ENCODE measurements at places on chromosomes 6 and 20.

DNA sequence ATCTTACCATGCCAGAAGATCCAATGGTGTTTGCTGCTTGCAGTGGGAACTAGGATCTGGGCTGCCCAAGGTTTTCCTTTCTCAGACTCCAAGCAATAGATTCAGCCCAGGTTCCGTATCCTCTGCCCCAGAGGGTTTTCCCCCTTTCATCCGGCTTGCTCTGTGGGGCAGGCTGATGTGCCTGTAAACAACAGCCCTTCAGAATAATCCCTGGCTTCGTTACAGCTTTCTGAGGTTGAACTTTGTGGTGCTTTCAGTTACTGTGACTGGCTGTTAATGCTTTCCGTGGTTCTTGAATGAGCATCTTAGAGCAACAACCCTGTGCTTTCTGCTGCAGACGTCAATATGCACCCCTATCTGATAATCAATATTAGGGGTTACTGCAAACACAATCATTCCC lies 400.4 kb downstream of the BTBD3 start:
- no peak for DNase-seq

DNA sequence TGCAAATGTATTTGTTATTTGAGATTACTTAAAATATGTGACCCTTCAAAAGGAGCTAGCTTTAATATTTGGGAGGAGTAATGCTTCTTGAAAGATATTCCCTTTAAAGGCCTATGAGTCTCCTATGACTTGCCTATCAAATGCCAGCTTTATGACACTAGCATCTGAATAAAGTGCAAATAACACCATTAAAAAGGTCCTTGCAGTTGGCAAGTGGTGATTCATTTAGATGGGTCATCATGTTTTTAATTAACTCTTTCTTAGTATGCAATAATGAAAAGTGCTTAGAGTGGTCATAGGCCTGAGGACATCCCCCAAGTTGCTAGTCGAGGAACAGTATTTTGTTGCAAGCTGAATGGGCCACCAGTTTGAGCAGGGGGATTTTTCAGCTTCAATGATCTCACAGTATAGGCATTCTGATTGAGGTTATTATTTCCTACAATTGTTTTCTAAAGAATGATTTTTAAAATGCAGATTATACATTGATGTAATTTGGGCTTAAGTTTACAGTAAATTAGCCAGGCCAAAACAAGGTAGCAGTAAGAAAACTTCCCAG lies 3.7 kb upstream of the CD2AP start:
- no peak for DNase-seq

DNA sequence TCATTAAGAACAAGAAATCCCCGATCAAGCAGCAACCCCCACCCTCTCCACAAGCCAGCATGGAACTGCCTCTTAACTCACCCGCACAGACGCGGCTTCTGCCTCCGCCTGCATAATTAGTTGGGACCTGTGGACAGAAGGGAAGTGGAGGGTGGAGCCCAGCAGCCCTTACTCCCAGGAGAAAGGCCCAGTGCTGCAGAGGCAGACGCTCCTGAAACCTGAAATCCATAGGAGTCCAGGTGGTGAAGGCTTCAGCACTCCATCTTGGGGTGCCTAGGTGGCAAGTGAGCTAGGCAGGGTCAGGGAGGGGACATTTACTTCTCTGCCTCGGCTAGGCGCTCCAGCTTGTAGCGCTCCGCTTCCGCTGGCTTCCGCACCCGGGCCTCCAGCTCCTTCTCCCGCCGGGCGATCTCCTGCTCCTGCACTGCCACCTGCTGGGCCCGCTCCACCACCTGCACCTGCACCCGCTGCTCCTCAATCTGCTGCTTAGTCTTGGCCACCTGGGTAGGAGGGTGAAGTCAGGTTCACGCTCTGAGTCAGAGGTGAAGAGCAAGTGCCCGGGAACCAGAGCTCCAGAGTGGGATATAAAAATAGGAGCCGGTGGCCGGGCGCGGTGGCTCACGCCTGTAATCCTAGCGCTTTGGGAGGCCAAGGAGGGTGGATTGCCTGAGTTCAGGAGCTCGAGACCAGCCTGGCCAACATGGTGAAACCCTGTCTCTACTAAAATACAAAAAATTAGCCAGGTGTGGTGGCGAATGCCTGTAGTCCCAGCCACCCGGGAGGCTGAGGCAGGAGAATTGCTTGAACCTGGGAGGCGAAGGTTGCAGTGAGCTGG lies 10.7 kb downstream of the TUBB start:
- peak; percentile 47 for DNase-seq

DNA sequence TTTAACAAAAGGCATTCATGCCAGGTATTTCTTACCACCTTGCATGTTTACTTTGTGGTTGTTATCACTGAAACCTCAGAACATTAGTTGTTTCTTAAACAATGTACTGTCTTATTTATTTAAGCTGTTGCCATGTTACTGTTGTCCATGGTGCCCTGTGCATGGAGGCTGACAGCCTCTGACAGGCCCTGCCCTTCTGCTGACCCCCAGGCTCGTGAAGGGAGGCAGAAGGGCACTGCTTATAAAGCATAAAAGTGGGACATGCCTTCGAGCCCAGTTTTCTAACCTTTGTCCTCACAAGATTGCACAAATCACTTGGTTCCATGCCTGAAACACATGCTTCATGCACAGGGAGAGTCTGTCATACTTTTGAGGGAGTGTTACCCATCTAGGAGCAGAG lies 46.7 kb upstream of the CLIC5 start:
- no peak for DNase-seq

DNA sequence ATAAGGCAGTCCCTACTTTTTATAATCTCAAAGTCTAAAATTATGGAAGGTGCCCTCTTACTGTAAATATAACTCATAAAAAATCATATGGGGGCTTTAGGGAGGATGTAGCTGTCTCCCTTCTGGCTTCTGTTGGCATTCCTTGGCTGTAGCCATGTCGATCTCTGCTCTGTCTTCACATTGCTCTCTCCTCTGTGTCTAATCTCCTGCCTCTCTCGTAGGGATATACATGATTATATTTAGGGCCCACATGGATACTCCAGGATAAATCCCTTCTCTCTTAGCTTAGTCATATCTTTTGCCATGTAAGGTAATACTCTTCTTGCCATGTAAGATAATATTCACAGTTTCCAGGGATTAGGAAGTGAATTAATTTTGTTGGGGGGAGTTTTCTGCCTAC lies 28.6 kb downstream of the CDS2 start:
- DNase-seq, result peak; percentile 22

- DNase-seq, result no peak
Measured at GRCh38 chr6:103675807-103676406, 1183.8 kb downstream of the HACE1 start.

DNA sequence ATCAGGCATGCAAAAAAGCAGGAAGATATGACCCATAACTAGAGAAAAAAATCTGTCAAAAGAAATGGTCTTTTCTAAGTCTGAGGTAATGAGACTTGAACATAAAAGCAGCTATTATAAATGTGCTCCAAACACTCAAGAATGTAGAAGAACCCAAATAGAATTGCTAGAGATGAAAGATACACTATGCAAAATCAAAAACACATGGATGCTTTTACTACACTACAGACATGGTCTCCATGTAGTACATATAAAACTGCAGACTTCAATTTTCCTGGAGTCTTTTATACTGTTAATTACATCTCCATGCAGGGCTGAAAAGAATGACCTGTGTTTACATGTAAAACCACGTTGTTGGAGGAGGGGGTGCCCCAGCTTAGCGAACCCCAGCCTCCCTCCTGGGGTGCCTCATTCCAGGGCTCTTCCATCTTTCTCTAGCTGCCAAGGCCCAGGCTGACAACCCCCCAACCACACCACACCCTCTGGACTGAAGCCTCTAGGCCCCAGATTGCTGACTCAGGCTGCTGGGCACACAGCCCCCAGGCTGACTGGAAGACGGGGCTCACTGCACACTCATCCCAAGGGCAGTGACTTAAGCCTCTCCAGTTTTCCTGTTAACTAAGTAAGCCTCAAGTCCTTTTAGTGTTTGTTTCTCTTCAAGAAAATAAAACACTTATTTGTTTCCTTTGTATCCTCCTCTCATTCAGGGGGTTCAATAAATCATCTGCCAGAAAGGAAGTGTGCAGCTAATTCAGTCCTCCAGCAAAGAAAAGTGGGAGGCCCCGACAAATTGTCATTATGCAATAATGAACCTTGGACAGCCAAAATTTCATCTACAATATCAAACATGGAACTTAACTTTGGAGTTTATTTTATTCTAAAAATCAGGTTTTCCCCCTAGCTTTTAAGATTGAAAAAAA lies 26.0 kb upstream of the PLAGL1 start:
- peak; percentile 69 for DNase-seq

GRCh38 chr6:14306151-14306906 lies 188.8 kb downstream of the CD83 start:
- DNase-seq, result no peak

GRCh38 chr20:32209850-32210605 lies 2.3 kb downstream of the POFUT1 start:
- peak; percentile 40 for DNase-seq

GRCh38 chr6:73657201-73657600 lies 3.4 kb upstream of the SLC17A5 start:
- DNase-seq, result no peak

DNA sequence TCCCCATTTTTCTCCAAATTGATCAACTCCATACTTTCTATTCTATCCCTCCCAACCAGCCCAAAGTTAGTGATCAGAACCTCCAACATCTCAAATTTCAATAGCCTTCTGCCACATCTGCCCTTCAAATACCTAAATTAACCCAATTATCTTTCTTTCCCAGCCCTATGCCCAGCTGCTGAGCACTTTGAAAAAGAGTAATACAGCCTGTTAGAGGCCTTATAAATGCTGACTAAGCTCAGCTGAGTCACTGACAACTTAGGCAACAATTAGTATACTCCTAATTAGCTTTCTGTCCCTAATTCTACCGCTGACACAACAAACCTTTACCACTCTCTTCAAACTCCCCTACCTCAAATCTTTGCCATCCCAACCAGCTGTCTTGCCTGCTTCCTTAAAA lies 23.5 kb downstream of the RUNX2 start:
- no peak for DNase-seq

DNA sequence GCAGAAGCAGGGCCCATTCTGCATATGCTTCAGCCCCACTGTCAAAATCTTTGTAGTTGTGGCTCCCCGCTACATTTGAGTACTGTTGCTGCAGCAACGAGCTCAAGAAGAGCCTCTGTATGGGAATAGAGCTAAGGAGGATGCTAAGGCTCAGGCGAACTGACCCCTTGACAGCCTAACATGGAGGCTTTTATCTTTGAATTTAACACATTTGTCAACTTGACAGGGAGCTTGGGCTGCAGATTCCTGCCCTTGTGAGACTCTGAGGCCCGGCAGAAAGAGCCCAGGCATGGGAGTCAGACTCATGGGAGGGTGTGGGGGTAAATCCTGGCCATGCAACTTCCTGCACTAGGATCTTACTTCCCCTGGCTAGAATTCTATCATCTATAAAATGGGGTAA lies 278.7 kb upstream of the CITED2 start:
- DNase-seq, result no peak

- no peak for DNase-seq
Measured at GRCh38 chr6:162014069-162014811, 713.3 kb downstream of the PRKN start.

- no peak for DNase-seq
Measured at GRCh38 chr6:115885636-115886366, 174.9 kb downstream of the FRK start.

DNA sequence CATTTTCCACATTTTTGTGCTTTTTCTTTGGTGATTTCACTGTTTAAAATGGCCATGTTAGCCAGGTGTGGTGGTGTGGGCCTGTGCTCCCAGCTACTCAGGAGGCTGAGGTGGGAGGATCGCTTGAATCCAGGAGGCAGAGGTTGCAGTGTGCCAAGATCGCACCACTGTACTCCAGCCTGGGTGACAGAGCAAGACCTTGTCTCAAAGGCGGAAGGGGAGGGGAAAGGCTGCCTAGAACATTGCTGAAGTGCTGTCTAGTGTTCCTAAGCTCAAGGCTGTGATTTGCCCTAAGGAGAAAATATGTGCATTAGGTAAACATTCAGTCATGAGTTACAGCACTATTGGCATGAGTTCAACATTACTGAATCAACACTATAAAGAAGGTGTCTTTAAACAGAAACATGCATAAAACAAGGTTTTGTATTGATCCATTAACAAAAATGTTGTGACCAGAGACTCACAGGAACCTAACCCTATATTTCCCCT lies 14.0 kb downstream of the ZC2HC1B start:
- DNase-seq, result no peak

GRCh38 chr6:96760153-96760687 lies 77.1 kb downstream of the GPR63 start:
- no peak for DNase-seq

DNA sequence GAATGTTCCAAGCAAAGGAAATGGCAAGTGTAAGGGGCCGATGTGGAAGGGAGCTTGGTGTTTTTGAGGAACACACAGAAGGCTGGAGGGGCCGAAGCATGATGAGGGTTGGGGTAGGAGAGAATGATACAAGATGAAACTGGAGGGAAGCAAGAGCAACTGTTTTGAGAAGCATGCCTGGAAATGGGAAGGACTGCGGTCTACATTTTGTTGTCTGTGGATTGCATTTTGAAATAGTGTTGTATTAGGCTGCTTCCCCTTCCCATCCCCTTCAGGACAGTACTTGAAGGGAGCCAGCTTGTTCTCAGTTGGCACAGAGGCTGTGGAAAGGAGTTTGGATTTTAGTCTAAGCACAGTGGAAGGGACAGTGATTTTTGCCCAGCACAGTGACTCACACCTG lies 2.2 kb downstream of the TM9SF4 start:
- no peak for DNase-seq

GRCh38 chr6:29747688-29748250 lies 24.5 kb downstream of the HLA-F start:
- no peak for DNase-seq

GRCh38 chr6:54050750-54051149 lies 60.5 kb upstream of the MLIP start:
- no peak for DNase-seq

Measured in IMR-90 (cell line).